Gastrocnemius medialis (tissue), 4 donors: ENCODE measurements at places on chromosomes 1 and 21. TPM values are rescaled to one million over a fixed set of nuclear protein-coding genes. Genes with fewer than 3 reads are reported as not detected.

SLC6A9 gene
- total RNA-seq, result 0.29 TPM

TIAM1 gene
- total RNA-seq, result 0.66 TPM

MXRA8 gene
- total RNA-seq, result 34.3 TPM

JTB gene
- total RNA-seq, result 235 TPM
